ENCODE measurements at places on chromosomes 11 and 22.

DNA sequence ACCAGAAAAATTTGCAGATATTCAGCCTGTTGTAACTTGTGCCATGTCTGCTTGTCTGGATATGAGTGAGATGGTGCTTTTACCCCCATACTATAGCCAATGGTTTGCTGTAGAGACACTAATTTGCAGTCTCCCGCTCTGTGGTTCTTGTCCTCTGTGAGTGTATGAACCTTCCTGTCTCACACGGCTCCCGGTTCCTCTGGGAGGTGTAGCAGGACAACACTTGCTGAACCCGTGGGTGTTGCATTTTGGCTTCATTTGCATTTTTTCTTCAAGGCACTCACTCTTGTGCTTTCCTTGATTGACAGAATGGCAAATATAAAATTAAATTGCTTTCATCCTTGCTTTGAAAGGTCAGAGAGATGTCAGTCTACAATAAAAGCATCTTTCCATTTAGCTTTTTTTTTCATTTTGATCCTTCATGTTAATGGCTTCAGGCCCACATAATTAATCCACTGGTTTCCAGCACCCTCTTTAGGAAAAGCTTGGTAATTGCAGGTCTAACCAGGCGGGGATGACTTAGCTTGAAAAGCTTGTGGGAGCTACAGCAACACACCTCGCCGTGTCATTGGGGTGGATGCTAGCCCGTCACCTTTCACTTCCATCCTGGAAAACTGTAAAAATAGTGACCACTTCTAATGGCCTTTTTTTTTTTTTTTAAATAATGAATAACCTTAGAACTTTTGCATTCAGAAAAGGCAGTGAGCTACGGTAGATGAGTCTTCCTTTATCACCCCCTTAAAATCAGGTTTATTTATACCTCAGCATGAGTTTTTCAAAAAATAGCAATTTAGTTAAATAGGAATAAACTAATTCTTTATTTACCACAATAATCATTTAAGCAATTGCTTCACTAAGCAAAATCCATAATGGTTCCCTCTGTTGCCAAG lies 27.4 kb upstream of the ST14 start:
- DNase-seq: peak; percentile 18

DNA sequence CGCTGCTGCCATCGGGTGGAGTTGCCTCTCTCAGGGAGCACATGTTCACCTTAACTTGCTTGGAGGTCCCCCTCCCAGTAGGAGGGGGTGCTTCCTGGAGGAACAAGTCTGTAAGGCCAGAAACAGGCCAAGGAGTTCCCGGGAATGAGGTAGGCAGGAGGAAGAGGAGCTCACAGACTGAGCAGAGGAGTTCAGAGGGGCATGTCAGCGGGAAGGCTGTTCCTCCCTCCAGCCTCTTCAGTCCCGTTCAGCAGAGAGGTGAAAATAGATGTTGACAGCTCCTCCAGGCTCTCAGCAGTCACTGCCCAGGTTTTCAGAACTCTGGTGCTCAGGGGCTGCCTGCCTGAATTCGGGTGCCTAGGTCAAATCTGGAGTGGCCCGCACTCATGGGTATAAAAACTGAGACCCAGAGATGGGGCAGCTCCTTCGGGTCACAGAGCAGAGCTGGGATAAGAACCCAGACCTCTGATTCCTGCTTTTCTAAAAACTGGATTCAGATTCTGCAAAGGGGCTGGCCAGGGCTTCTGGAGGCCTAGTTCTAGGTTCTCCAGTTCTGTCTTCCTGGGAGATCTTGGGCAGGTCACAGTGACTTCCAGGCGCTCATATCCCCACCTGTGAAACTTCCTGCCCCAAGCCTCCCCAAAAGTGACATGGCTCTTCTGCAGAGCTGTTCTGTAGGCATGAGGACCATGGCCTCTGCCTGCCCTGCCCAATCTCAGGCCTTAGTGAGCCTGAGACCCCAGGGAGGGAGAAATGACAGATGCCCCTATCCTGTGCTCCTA lies 18.3 kb downstream of the ATG16L2 start:
- DNase-seq: no peak

DNA sequence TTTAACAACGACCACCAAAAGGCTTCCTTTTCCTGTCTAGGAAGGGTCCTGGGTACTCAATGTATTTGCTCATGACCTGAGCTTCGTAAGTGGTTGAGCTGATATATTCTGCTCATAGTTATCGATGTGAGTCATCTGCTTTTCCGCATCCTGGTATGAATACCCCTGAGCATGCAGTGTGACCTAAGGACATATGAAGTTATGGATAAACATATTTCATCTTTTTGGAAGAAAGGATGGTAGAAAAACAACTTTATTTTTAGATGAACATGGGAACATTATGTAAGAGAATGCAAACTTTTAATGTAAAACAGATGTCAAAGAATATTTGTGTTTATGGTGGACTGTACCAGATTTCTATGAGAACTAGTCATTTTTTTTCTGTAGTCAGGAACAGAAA lies 28.4 kb downstream of the TRPC6 start:
- DNase-seq: no peak

GRCh38 chr11:19555266-19555665 lies 157.4 kb upstream of the NAV2 start:
- DNase-seq: no peak

GRCh38 chr11:69298267-69299022 lies 4.5 kb downstream of the MYEOV start:
- DNase-seq: peak; percentile 96

DNA sequence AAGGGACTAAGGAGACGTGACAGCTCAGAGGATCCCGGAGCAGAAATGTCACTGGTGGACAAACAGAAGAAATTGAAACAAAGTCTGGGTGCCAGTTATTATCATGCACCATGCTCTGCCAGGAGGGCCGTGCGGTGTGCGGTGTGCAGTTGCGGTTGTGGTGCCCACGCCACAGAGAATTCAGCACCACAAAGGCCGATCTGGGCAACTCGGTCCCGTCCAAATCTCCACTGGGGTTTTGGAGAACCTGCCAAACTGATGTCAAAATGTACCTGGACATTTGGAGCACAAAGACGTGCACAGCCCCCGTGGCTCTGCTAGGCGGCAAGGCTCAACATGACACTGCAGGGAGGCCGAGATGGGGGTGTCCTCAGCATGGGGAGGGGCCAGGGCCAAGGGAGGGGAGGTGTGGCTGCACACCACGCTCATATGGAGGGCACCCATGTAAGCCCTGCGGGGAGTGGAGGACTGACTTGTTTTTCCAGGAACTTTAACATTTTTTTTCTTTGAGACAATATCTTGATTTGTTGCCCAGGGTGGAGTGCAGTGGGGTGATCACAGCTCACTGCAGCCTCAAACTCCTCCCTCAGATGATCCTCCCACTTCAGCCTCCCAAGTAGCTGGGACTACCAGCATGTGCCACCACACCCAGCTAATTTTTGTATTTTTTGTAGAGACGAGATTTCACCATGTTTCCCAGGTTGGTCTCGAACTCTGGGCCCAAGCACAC lies 39.4 kb downstream of the GNB1L start:
- DNase-seq: no peak

- no peak for DNase-seq
Observed at GRCh38 chr11:134581966-134582769, 170.1 kb upstream of the B3GAT1 start.

DNA sequence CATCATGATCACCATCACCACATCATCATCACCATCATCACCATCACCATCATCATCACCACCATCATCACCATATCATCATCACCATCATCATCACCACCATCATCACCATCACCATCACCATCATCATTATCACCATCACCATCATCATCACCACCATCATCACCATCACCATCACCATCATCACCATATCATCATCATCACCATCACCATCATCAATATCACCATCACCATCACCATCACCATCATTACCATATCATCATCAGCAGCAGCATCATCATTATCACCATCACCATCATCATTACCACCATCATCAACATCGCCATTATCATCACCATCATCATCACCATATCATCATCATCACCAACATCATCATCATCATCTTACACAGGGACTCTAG lies 351.1 kb downstream of the MIAT start:
- DNase-seq: no peak

DNA sequence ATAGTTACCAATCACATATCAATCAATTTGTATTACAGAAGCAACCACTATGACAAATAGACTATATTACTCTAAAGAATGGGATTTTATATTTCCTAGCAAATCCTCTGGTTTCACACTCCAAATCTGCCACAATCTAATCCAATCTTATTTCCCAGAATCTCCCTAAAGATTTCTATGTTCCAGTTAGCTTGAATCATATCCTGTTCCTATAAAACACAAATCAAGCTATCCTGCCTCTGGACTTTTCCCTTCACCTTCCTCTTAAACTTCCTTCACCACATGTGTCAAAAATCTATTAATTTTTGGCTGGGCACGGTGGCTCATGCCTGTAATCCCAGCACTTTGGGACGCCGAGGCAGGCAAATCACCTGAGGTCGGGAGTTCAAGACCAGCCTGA lies 50.0 kb downstream of the PIK3C2A start:
- DNase-seq: no peak

GRCh38 chr11:3222003-3222855 lies 3.6 kb upstream of the MRGPRG start:
- no peak for DNase-seq

GRCh38 chr11:128968916-128969315 lies 26.2 kb upstream of the TP53AIP1 start:
- no peak for DNase-seq

- peak; percentile 66 for DNase-seq
Observed at GRCh38 chr22:45504373-45505341, 2.0 kb downstream of the FBLN1 start.

DNA sequence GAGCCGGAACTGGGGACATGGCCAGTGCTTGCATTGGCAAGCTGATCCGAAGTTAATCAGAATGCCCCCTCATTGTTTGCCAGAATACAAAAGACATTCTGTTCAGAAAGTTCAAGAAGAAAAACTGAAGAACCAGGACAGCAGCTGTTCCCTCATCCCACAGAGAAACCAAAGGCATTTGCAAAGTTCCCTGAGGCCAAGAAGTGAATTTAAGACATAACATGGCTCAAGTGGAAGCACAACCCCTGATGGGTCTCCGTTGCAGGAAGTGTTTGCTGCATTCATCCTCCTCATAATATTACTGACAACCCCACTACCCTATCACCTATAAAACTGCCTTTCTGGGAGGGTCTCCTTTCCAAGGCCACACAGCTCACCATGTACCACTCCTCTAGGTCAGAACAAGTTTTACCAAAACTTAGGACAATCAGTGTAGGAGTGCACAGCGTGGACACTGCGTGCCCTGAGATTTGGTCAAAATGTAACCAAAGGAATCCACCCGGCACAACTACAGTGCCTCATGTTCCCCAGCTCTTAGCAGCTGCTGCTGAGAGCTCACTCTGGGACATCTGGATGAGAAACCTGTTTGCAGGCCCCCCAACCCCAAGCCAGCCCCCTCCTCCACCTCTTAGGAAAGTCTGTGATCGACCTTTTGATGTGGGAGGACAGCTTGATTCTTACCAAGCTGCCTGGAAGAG lies 101.6 kb upstream of the AKIP1 start:
- no peak for DNase-seq

GRCh38 chr11:75430714-75431532 lies 2.1 kb downstream of the KLHL35 start:
- DNase-seq: no peak

GRCh38 chr11:108666373-108666772 lies 1.5 kb downstream of the DDX10 start:
- DNase-seq: no peak

DNA sequence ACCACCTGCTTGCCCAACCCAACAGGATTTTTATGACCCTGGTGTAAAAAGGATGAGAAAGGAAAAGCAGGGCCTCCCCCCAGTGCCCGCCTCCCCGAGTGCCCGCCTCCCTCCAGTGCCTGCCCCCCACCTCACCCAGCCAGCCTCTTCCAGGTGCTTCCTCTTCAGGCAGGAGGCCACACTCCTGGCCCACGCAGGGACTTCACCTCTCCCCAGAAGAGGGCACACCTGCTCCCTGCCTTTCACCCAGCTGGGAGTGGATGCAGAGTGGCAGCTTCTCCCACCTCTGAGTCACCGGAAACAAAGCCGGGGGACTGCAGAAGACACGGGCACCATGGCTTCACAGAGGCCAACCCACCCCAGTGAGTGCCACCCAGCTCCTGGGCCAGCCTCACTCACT lies 16.1 kb downstream of the CPT1A start:
- no peak for DNase-seq

- no peak for DNase-seq
Observed at GRCh38 chr11:104339380-104339831, 175.5 kb upstream of the PDGFD start.

DNA sequence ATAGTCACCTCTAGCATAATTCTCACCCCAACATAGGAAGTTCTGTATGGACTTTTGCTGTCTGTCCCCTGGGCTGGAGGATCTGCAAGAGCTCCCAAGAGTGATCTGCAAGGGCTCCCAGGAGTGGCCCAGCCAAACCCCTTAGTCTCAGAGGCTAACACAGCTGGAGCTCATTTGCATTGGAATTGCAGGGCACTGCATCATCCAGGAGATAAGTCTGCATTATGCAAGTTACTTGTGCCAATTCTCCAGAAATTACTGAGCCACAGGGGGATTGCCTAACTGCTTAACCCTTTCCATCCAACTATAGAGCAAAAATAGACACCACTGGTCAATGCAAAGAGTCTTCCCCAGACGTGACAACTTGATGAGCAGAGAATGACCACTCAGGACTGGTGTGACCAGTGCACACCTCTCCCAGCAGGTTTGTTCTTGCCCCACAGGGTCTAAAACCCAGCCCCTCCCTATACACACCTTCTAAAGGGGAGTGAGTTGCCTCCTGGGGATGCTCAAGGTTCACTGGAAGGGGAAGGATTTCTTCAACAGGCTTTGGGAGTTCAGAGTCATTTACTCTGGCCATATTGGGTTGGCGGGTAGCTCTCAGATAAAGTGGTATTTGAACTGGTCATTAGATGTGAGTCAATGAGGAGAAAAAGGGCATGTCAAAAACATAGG lies 38.4 kb downstream of the POU2AF3 start:
- peak; percentile 55 for DNase-seq

- DNase-seq: no peak
Observed at GRCh38 chr11:11740073-11740702, 101.6 kb upstream of the USP47 start.

DNA sequence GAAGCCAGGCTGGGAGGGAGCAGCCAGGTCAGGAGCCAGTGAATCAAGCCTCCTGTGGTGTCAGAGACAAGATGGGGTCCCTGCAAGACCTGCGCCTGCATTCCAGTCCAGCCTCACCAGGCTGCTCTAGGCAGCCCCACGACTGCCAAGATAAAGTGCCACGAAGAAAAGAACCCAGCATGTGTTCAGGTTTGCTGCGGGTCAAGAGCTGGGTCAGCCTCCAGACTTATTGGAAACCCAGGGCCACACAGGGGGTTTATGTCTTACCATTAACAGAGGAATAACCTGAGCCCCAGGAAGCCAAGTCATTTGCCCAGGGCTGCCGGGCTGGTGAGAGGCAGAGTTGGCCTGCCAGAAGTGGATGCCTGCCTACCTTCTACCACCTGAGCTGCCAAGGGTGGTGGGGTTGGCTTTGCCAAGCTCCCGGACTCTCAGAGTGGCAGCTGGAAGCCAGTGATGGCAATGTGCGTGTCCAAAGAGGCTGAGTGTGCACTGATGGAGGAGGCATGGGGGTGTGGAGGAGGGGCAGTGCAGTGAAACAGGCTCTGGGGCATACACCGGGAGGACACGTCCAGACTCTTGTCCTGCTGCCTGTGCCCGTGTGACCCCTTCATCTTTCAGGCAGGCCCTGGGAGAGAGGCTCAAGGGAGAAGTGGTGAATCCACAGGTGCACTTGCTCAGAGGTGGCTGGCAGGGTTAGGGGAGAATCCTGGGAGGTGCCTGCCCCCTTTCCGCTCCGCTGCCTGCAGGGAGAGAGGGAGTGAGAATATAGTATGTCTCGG lies 1.7 kb downstream of the RASD2 start:
- no peak for DNase-seq
